ENCODE measurements at places on chromosomes 4 and X.
A peak's percentile ranks its signal among the peaks of the same experiment; 100 is the strongest.

GRCh38 chrX:23902419-23902818 lies 5.3 kb downstream of the APOO start:
- peak; percentile 80 for DNase-seq

- peak; percentile 21 for DNase-seq
These were observed 160.3 kb upstream of the RASGEF1B start for GRCh38 chr4:81631958-81632441.

DNA sequence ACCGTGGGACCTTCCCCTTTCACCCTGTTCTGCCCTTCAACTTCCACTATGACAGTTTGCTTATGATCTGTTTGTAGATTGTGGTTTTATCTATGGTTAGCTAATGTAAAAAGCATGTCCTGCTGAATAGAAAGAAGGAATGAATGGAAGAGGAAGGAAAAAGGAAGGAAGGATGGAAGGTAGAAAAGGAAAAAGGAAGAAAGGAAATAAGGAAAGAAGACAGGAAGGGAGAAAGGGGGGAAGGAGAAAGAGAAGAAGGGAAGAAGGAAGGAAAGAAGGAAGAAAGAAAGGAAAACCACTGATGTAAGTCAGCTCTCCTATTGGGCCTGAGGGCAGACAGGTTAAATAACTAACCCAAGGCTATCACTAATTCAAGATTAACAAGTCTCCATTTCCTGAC lies 319.1 kb upstream of the KLF3 start:
- DNase-seq: no peak

DNA sequence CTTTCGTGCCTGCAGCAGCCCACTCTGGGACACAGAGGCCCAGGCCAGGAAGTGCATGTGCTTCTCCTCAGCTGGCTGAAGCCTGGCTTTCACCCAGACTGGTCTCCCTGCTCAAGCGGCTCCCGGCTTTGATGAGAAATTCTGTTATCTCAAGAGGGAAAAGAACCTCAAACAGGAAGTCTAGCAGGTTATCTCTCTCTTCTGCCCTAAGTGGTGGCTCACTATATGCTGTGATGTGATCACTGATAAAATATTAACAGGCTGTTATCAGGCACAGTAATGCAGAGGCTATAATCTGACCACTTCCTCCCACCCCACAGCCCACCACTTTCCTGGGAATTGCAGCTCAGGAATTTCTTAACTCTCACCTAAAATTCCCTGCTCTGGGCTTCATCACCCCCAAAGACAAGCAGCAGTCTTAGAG lies 13.3 kb downstream of the CLDN2 start:
- DNase-seq: no peak

- DNase-seq: no peak
These were observed 53.0 kb upstream of the RPS6KA6 start for GRCh38 chrX:84240848-84241565.
